ENCODE measurements at places on chromosomes 3 and 15. TPM values are rescaled to one million over a fixed set of nuclear protein-coding genes. Genes with fewer than 3 reads are reported as not detected.

STT3B gene
- polyA plus RNA-seq = 92.1 TPM

STAB1 gene
- polyA plus RNA-seq = 0.04 TPM

DENND4A gene
- polyA plus RNA-seq = 6.0 TPM

CERS3 gene
- not detected for polyA plus RNA-seq

PP2D1 gene
- not detected for polyA plus RNA-seq

FAM3D gene
- polyA plus RNA-seq = not detected

SLC49A4 gene
- polyA plus RNA-seq = 9.3 TPM

GRCh38 chr3:155385896-155386625, 92.6 kb upstream of the STRIT1 start:
- DNase-seq = no peak

GRCh38 chr3:82495655-82496054, 734.2 kb upstream of the GBE1 start:
- DNase-seq = no peak

- DNase-seq = no peak
These were observed 27.6 kb downstream of the ZNF589 start for GRCh38 chr3:48268381-48268935.

DNA sequence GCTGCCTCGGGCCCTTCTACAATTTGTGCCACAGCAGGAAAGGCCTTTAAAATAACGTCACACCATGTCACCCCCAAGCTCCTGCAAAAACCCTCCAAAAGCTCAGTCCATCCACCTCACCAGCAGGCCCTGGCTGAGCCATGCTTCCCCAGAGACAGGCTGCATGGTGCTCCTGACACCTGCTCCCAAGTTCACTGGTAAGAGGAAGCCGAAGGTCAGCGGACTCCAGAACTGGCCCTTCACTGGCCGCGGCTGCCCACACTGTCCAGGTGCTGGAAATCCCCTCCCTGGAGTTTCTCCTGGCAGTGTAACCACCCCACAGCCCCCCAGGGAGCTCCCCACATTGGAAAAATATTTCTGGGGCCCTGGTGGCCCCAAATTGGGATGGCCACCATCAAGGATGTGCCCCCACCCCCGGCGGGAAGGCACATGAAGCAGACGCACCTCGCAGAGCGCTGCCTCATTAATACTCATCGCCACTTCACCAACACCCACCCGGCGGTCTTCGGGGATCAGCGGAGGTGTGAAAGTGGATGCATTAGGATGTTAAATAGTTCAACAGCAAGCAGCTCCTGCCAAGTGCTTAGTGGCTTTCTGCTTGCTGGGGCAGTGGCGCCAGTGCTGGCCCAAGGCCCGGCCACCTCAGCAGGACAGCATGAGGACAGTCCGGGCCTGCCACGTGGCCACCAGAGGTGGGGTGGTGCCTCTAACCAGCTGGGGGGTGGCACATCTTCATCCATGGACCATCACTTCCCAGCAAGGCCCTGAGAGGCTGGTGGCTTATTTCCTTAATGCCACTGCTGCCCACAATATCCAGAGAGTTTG, 146.1 kb upstream of the IQSEC1 start:
- no peak for DNase-seq

DNA sequence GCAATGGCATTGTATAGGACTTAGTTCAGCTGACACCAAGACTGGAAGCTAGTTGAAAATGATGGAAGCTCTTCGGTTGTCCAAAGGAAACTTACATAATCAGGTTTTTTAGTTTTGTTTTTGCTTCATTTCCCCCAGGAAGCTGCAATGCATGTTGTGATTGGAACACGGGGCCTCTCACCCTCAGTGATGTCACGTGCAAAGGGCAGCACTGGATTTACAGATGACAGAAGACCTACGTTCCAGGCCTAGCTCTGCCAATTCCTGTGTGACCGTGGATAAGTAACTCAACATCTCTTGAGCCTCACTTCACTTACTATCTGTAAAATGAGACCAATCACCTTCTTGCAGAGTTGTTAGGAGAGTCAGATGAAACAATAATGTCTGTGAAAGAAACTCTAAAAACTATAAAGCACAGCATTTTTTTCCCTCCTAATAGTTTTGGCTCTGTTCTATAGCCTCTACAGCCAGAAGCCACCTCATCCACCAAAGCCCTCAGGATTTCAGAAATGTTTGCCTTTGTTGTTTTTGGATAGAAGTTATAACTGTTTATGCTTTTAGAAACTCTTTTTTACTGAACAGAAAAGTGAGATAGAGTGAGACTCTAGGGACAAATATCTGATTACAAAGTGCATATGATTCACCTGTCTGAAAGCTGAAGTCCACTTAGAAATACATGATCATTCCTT, 4.6 kb downstream of the RBSN start:
- no peak for DNase-seq

DNA sequence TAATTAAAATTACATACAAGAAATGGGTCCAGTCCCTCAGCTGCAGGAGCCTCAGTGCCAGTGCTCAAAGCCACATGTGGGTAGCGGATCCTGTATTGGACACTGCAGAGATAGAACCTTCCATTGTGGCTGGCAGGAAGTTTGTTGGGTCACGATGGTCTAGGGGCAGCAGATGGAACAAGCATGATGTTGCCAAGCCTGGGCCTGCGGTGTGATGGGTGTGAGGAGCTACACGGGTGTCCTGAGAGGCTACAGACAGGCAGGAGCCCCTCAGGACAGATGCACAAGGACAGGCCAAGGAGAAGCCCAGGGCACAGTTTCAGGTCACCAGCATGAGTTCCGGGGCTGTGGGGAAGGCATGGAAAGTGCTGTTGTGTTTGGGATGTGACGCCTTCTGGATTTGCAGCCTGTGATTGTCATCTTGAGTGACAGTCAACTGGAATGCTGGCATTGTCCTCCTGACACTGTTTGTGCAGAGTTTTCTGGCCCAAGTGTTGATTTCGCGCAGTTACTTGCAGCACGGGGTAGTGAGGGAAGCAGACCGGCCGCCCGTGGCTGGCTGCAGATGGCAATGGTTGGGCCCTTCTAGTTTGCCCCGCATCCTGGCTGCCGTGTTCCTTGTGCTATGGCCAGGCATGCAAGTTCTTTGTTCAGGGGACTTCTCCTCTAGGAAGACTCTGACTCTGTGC, 177.1 kb downstream of the NSMCE3 start:
- DNase-seq = no peak

DNA sequence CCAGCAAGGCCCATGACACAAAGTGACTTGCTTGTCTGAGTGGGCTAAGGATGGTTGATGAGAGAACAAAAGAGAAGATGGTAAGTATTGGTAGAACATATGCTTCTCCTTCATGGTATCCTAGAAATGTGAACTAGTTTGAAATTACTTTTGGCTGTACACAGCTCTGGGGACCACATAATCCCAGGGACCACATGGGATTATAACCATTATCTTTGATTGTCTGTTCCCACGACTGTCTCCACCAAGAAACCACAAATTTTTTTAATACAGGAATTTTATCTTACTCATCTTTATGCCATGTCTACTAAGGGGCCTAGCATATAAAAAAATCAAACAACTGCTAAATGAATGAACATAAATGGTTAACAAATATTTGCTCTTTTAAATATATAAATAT, 155.3 kb upstream of the PRICKLE2 start:
- no peak for DNase-seq

- DNase-seq = no peak
These were observed 133.6 kb downstream of the TIGIT start for GRCh38 chr3:114427285-114428043.

GRCh38 chr15:29390051-29390450, 120.4 kb upstream of the NSMCE3 start:
- no peak for DNase-seq

DNA sequence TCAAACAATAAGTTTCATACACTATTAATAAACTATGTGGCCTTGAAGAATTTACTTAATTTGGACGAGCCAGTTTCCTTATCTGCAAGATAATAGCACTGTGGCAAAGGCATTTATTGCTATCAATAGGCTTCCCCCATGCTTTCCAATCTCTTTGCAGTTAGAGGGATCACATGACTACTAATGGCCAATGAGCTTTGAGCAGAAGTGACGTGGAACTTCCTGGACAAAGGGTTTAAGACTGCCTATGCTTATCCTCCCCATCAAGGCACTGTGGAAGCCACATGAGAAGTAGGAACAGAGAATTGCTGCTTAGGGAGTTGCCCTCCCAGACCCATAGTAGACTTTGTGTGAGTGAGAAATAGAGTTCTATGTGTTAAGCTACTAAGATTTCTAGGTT, 16.7 kb upstream of the ZMAT3 start:
- DNase-seq = peak; percentile 7

GRCh38 chr3:143078883-143079282, 40.7 kb upstream of the CHST2 start:
- no peak for DNase-seq

DNA sequence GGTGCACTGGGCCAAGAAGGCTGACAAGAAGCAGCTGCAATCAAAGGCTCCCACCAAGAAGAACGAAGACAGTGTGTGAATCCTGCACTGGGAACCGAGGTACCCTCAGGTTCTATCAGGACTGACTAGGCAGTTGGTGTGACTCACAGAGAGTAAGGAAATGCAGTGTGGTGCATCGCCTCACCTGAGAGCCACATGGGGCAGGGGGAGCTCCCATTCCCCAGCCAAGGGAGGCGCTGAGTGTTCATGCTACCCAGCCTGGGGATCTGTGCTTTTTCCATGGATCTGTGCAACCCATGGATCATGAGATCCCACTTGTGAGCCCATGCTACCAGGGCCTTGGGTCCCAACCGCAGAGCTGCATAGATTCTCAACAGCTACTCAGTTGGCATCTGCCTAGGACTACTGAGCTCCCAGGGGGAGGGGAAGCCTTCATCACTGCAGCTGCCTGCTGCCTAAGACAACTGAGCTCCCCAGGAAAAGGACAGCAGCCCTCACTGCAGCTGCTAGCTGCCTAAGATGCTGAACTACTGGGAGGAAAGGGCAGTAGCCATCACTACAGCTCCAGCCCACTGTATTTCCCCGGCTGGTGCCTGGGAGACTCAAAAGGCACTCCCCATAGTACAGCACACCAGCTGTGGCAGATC, 6.9 kb upstream of the PLSCR2 start:
- no peak for DNase-seq

DNA sequence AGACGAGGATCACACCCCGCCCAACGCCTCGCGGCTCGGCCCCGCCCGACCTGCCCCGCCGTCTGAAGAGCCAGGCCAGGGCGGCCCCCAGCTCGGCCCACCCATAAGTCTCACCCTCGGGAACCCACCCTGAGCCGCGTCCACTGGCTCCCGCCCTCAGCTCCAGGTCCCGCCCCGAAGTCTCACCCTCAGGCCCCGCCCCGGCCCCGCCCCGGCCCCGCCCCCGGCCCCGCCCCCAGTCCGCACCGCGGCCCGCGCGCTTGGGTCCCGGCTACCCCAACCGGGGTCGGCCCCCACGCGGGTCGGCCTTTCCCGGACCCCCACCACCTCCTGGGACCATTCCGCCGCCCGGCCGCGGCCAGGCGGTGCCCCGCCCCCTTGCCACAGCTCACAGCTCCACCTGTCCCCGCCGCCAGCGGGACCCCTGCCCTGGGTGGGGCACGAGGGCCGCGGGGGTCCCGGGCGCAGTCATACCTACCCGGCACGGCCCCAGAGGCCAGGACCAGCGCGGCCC, 489 bp downstream of the CSPG5 start:
- DNase-seq = peak; percentile 29

GRCh38 chr3:69864141-69864540, 124.9 kb downstream of the MITF start:
- no peak for DNase-seq

DNA sequence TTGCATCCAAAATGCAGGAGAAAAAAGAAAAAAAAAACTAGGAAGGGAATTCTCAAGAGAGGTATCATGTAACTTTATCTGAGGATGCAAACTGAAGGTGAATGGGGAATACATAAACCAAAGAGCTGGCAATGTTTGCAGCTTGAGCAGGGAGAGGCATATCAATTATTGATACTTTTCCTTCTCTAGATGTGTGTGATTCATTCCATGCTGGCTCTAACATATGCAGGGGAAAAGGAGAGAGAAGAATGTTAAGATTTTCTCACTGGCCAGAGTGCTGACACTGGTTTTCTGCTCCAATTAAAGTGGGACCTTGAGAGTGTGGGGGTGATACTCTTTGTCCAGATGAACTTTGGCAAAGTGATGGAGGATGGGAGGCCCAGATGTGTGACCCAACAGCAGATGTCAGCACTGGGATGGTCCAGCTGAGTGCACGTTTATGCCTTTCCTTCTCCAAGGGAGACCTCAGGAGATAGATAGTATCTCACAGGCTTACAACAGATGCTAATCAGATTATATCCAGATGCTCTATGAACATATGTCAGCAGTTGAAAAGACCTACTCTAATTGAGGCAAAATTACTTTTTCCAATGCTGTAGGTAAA, 50.0 kb upstream of the PSMD6 start:
- DNase-seq = peak; percentile 39

DNA sequence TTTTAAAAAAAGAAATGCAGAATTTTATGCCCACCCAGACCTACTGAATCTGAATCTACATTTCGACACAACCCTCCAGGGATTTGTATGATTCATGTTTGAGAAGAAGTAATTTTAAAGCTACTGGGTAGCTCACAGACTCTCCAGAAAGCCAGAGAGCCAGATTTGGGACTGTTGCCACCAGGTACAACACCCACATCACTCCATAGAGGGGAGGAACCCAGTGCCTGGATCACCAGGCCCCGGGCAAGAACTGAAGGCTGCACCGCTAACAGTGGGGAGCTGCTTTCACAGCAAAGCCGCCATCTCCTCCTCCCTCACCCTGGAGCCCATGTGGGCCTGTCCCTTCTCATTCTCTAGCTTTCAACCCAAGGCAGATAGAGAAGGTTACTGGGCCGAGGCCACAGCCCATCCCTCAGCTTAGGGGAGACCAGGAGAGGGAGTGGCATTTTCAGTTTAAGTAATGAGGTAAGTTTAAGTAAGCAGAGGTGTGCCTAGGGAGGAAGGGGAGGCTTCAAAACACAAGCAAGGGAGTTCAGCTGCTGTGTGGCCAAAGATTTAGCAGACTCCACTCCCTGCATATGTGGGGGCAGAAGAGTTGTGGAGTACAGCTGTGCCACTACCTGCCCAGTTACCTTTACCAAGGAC, 109.8 kb downstream of the IL12A start:
- no peak for DNase-seq

DNA sequence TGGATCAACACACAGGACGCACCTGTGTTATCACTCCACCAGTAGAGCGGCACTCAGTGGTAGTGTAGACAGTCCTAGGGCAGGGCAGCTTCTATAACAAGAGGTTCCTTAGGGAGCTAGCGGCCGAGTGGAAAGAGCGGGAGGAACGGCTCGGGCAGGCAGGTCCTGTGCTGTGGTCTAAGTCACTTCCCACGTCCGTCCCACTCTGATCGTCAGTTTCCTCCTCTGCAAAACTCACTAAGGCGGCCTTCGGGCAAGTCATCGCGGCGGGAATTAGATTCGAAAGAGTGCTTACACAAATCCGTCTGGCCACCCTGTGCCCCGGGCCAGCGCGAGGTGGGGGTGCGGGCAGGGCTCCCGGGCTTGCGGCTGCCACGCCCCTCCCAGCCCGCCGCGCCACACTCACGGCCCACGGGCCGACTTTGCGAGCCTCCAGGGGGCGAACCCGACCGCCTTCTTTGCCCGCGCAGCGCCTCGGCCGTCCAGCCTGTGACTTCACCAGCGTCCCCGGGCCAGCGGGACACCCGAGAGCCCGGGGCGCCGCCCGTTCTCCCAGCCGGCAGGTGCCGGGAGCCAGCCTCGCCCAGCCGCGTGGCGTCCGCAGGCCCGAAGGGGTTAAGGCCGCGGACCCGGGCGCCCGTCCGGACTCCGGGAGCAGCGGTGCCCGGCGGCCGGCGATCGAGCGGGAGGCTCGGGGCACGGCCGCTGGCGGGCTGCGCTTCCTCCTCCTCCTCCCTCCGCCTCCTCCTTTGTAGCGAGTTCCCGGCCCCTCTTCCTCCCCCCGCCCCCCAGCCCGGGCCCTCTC, 416 bp upstream of the CORO2B start:
- DNase-seq = no peak

GRCh38 chr3:186097317-186097662, 11.6 kb downstream of the ETV5 start:
- no peak for DNase-seq

GRCh38 chr3:85737846-85738245, 779.1 kb downstream of the CADM2 start:
- no peak for DNase-seq
